Psoas muscle (tissue), 8 donors: ENCODE measurements at places on chromosomes 6 and 20. TPM values are rescaled to one million over a fixed set of nuclear protein-coding genes. Genes with fewer than 3 reads are reported as not detected.

- no peaks in the 10 kb centered on the region for H3K27me3 ChIP-seq
- peaks cover 66% of the 10 kb centered on the region for H3K36me3 ChIP-seq
- DNase-seq, result no peak
- H3K4me1 ChIP-seq, result peaks cover 10% of the 10 kb centered on the region
- H3K4me3 ChIP-seq, result no peak overlapping the region
Measured at GRCh38 chr20:25218492-25218891, 23.0 kb downstream of the ENTPD6 start.

GRCh38 chr20:42340368-42340767 lies 722.2 kb upstream of the CHD6 start:
- no peaks in the 10 kb centered on the region for H3K4me1 ChIP-seq
- H3K36me3 ChIP-seq, result no peaks in the 10 kb centered on the region
- no peak overlapping the region for H3K27ac ChIP-seq
- DNase-seq, result no peak

SALL4 gene
- polyA plus RNA-seq, result not detected

GRCh38 chr6:134754013-134754690 lies 195.7 kb downstream of the ALDH8A1 start:
- H3K36me3 ChIP-seq, result no peaks in the 10 kb centered on the region
- no peak overlapping the region for H3K4me3 ChIP-seq
- DNase-seq, result no peak
- no peaks in the 10 kb centered on the region for H3K27me3 ChIP-seq
- no peaks in the 10 kb centered on the region for H3K4me1 ChIP-seq

DNA sequence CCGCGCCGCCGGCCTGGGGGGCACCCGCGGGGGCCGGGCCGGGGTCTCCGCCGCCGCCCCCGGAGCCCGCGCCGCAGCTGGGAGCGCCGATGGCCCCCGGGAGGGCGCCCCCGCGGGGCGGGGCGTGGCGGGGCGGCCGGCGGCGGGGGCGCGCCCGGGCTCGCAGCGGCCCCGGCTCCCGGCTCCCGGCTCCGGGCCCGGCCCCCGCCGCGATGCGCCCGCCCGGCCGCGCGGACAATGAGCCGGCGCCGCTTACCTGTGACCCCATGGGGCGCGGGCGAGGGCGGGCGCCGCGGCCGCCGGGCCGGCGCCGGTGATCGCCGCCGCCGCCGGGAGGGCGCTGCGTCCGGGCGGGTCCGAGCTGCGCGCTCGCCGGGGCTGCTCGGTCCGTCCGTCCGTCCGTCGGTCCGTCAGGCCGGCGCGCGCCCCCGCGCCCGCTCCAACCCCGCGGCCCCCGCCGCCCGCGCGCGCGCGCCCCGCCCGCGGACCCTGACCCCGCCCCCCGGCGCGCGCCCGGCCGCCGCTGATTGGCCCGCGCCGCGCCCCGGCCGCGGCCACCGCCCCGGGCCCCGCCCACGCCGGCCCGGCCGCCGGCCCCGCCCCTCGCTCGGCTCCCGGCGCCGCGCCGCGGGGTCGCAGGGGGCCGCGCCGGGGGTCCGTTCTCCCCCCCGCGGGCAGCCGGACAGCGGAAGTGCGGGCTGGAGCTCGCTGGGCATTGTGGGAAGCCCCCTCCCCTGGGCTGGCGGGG lies at the start of gene ZBTB46:
Gene ZBTB46, minus strand, starts transcription at position 424 of the 748 bp plus-strand sequence. CDS start 40,507 bp downstream, outside the sequence.
- peak within 1 kb of the TSS; percentile 69 for H3K4me3 ChIP-seq
- peaks cover 16% of the 10 kb centered on the region for H3K4me1 ChIP-seq
- peaks cover 20% of the 10 kb centered on the region for H3K27me3 ChIP-seq

RIMS1 gene
- polyA plus RNA-seq, result 0.18 TPM

WFDC12 gene
- not detected for polyA plus RNA-seq

- H3K27me3 ChIP-seq, result no peaks in the 10 kb centered on the region
- DNase-seq, result no peak
- no peak overlapping the region for H3K4me3 ChIP-seq
Measured at GRCh38 chr6:79084693-79085092, 6.6 kb upstream of the PHIP start.

DNA sequence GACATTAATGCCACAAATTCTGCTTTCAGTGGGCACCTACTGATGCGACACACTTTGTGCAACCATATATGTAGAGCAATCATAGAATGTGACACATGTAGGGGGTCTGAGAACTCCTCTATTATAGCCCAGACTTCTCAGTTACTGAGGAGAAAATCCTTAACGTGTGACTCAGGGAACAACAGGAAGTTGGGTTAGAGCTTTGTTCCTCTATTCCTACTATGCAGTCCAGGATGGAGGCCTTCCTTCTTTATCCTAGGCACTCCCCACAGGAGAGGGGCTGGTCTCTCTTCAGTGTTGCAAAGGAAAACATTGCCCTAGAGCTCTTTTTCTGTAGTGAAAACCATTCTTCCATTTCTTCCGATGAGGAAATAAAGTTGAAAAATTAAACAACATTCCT lies 39.6 kb upstream of the RCAN2 start:
- H3K4me1 ChIP-seq, result no peaks in the 10 kb centered on the region
- DNase-seq, result no peak
- no peaks in the 10 kb centered on the region for H3K27me3 ChIP-seq
- no peak overlapping the region for H3K27ac ChIP-seq
- H3K36me3 ChIP-seq, result no peaks in the 10 kb centered on the region

BEND3 gene
- polyA plus RNA-seq, result 2.0 TPM

GRCh38 chr20:63471717-63471980 lies 806 bp downstream of the KCNQ2 start:
- H3K27me3 ChIP-seq, result no peaks in the 10 kb centered on the region
- no peak for DNase-seq
- peaks cover 6% of the 10 kb centered on the region for H3K4me1 ChIP-seq
- H3K27ac ChIP-seq, result no peak overlapping the region
- H3K36me3 ChIP-seq, result no peaks in the 10 kb centered on the region

SYTL3 gene
- 2.2 TPM for polyA plus RNA-seq

CD164 gene
- polyA plus RNA-seq, result 107 TPM

- no peaks in the 10 kb centered on the region for H3K36me3 ChIP-seq
- H3K27me3 ChIP-seq, result no peaks in the 10 kb centered on the region
- H3K4me1 ChIP-seq, result no peaks in the 10 kb centered on the region
Measured at GRCh38 chr6:75748003-75748742, 866 bp upstream of the MYO6 start.

DNA sequence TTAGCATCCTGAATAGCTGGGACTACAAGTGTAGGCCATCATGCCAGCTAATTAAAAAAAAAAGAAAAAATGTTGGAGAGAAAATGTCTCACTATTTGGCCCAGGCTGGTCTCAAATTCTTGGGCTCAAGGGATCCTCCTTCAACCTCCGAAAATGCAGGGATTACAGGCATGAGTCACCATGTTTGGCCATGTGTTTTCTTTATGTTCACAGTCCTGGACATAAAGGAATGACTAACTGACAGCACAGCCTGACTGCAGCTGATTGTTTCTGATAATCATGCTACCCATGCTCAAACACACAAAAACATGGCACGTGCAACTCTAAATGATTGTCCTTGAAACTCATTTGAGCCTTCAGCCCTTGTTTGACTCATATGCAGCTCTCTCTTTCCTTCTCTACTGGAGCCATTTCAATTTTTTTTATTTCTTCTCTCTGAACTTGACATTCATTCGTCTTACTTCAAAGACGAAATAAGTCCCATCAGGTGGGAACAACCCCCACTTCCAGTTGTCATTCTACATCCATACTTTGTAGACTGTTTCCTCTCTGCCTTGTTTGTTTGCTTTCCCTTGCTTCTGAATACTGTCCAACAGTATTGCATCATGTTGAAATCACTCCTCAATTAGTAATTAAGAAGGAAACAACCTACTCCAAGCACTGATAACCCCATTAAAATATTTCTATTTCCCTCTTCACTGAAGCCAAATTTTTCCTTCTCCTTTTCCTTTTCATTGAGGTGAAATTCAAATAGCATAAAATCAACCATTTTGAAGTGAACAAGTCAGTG lies 413.0 kb downstream of the BMP2 start:
- H3K27me3 ChIP-seq, result no peaks in the 10 kb centered on the region
- no peak overlapping the region for H3K27ac ChIP-seq
- H3K4me1 ChIP-seq, result no peaks in the 10 kb centered on the region
- no peak for DNase-seq

DNA sequence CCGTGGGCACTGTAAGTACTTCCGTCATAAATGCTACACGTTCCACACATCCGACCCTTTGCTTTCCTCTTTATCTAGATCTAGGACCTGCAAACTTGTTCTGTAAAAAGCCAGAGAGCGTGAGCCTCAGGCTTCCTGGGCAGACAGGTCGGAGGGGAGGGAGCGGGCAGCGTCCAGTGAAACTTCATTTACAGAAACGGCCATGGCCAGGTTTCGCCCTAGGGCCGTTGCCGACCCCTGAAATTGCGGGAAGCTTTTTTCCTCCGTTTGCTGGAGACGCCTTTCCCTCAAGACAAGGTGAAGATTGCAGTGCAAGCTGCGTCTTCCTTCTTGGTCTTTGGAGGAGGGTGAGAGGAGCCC lies 155.4 kb downstream of the DLL1 start:
- no peaks in the 10 kb centered on the region for H3K4me1 ChIP-seq
- no peaks in the 10 kb centered on the region for H3K36me3 ChIP-seq
- no peak overlapping the region for H3K27ac ChIP-seq
- peak overlapping the region; percentile 38 for H3K4me3 ChIP-seq

- DNase-seq, result no peak
- H3K4me1 ChIP-seq, result peaks cover 9% of the 10 kb centered on the region
- no peak overlapping the region for H3K4me3 ChIP-seq
- H3K27me3 ChIP-seq, result no peaks in the 10 kb centered on the region
Measured at GRCh38 chr6:108795122-108795521, 53.1 kb upstream of the ARMC2 start.

GRCh38 chr20:23869520-23869919 lies 10.0 kb downstream of the CST5 start:
- no peaks in the 10 kb centered on the region for H3K27me3 ChIP-seq
- no peaks in the 10 kb centered on the region for H3K4me1 ChIP-seq
- no peaks in the 10 kb centered on the region for H3K36me3 ChIP-seq
- H3K27ac ChIP-seq, result no peak overlapping the region
- DNase-seq, result no peak

- H3K4me1 ChIP-seq, result peaks cover 20% of the 10 kb centered on the region
- no peaks in the 10 kb centered on the region for H3K36me3 ChIP-seq
- no peaks in the 10 kb centered on the region for H3K27me3 ChIP-seq
- no peak for DNase-seq
- H3K27ac ChIP-seq, result no peak overlapping the region
Measured at GRCh38 chr6:129507059-129507807, 202.7 kb downstream of the ARHGAP18 start.

- H3K27ac ChIP-seq, result peak overlapping the region; percentile 85
- H3K36me3 ChIP-seq, result no peaks in the 10 kb centered on the region
- no peak overlapping the region for H3K4me3 ChIP-seq
- peaks cover 52% of the 10 kb centered on the region for H3K4me1 ChIP-seq
- DNase-seq, result peak; percentile 79
Measured at GRCh38 chr20:57433657-57434389, 42.6 kb downstream of the RBM38 start.

GSTA3 gene
- polyA plus RNA-seq, result not detected

- H3K27me3 ChIP-seq, result peaks cover 16% of the 10 kb centered on the region
- H3K36me3 ChIP-seq, result no peaks in the 10 kb centered on the region
- no peaks in the 10 kb centered on the region for H3K4me1 ChIP-seq
- DNase-seq, result no peak
- no peak overlapping the region for H3K27ac ChIP-seq
Measured at GRCh38 chr20:63365601-63366389, 4.6 kb upstream of the CHRNA4 start.

SLC17A2 gene
- not detected for polyA plus RNA-seq

GRCh38 chr6:167682125-167682524 lies 144.6 kb upstream of the AFDN start:
- no peak for DNase-seq
- H3K27me3 ChIP-seq, result no peaks in the 10 kb centered on the region
- H3K27ac ChIP-seq, result peak overlapping the region; percentile 77
- no peak overlapping the region for H3K4me3 ChIP-seq
- H3K36me3 ChIP-seq, result no peaks in the 10 kb centered on the region

GRCh38 chr6:128519132-128519930 lies 1.1 kb downstream of the PTPRK start:
- no peaks in the 10 kb centered on the region for H3K27me3 ChIP-seq
- H3K4me3 ChIP-seq, result peak overlapping the region; percentile 91
- no peaks in the 10 kb centered on the region for H3K36me3 ChIP-seq
- H3K4me1 ChIP-seq, result peaks cover 11% of the 10 kb centered on the region

- no peak overlapping the region for H3K4me3 ChIP-seq
- H3K27me3 ChIP-seq, result peaks cover 4% of the 10 kb centered on the region
- no peak overlapping the region for H3K27ac ChIP-seq
- no peaks in the 10 kb centered on the region for H3K36me3 ChIP-seq
Measured at GRCh38 chr6:453152-453551, 61.6 kb downstream of the IRF4 start.

LAMA2 gene
- 8.8 TPM for polyA plus RNA-seq
